ENCODE measurements at places on chromosomes 7 and 10.
A peak's percentile ranks its signal among the peaks of the same experiment; 100 is the strongest.

- no peak for DNase-seq
These were observed 51.7 kb downstream of the ZMYND11 start for GRCh38 chr10:186911-187310.

- DNase-seq, result peak; percentile 55
These were observed at the start of gene MET for GRCh38 chr7:116671681-116672595. MET (plus strand) TSS chr7:116672196; CDS start chr7:116699085, 26,889 bp downstream.

DNA sequence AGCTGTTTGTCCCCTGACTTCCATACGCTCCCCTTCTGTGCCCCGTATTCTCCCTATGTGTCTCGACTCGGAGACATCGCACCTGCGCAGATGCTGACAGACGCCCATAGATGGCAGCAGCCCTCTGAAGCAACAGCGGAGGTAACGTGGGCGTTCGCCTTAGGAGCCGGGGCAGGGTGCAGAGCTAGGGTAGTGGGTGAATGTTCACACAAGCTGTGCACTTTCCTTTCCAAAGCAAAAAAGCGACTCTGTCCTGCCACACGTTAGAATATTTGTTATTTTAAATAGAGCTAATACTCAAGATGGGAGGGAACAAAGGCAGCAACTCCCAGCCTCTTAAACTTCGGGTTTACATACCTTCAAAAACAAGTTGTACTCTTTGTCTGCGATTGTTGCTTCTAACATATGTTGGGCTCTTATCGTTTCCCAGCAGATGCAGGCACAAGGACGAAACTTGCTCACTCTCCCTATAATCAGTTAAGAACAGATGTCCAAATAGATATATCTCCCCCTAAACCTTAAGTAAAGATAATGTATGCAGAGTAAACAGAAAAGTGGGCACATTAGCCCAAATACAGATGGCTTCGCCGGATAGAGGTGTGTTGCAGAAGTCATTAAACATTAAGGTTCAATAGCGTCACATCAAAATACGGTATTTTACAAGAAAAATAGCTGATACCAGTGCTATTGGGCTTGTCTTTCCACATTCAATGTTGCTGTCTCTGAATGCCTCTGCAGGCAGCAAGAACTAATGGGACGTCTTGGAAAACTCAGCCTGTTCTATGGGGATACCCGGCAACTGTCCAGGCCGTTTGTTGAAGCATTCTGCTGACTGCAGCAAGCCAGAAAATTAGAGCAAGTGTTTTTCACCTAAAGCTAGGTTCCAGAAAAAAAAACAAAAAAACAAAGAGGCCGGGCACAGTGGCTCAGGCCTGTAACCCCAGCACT, 340.3 kb upstream of the PRKCQ start:
- peak; percentile 79 for DNase-seq

GRCh38 chr10:78944723-78945312, 123.9 kb upstream of the ZMIZ1 start:
- DNase-seq, result no peak

- no peak for DNase-seq
These were observed 61.2 kb downstream of the DNAJB6 start for GRCh38 chr7:157397731-157398691.

DNA sequence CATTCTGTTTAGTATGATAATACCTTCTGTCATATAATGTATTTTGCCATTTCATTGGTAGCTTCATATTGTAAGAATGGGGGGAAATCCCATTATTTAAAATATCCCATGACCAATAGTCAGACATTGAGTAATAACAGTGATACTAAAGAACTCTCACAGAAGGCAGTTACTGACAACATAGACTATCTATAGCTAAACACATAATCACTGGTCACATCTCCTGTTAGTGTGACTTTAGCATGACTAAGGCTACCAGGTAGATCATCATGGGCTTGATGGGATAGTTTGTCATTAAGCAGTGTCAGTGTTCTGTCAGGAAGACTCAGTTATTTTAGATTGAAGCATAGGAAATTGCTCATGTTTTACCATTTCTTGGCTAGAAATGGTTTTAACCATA, 16.4 kb downstream of the OPN1SW start:
- DNase-seq, result no peak

GRCh38 chr10:34731885-34732701, 83.0 kb downstream of the PARD3 start:
- no peak for DNase-seq

DNA sequence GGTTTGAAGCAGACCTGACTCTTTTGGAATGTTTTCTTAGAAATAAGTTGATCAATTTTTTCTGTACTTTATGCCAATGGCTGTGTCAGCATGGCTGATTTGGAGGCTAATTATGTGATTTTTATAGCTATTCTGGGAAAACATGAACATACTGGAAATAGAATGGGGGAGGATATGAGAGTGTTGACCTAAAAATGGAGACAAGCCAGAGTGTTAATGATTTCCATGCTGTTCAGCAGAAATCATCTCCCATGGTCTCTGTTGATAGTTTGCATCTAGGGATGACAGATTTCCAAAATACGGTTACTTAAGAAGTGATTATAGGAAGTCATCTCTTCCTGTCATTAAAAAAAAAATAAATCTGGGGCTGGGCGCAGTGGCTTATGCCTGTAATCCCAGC, 32.7 kb upstream of the DMTF1 start:
- DNase-seq, result no peak

DNA sequence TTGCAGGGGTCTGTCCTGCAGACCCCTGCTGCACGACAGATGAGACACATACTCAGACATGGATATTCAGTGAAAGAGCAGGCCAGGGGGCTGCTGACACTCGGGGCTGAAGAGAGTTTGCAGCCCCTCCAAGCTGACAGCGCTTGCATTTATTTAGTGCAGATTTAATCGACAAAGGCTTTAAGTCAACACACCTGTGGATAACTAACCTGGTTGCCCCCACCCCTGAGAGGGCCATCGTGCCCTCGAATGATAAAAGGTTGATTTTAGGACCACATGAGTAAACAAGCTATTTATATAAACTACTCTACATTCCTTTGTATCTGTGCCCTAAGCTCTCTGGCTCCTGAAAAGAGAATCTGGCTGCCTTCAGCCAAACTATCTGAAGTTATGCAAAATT, 708.2 kb upstream of the LRRN3 start:
- no peak for DNase-seq

- DNase-seq, result no peak
These were observed 179.9 kb upstream of the TMEM72 start for GRCh38 chr10:44731283-44731682.

DNA sequence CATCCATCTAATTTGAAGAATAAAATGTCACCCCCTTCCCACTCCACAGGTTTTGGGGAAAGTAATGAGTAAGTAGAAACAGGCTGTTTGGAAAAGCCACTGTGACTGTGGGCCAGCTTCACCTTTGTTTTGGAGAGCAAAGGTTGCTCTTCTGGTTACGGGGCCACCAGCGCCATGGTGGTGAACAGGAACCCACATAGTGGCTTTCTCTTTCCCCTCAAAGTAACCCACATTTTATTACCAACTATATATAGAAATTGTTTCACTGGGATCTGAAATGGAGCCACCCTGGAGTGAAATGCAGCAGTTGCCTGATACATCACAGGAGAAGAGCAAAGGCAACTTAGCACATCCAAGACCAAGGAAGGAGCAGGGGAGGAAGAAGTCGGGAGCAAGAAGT, 112.3 kb upstream of the EFCAB10 start:
- DNase-seq, result no peak

GRCh38 chr10:103917302-103918052, 507 bp downstream of the STN1 start:
- peak; percentile 49 for DNase-seq

GRCh38 chr10:10499839-10500238, 517.8 kb upstream of the CELF2 start:
- DNase-seq, result no peak

DNA sequence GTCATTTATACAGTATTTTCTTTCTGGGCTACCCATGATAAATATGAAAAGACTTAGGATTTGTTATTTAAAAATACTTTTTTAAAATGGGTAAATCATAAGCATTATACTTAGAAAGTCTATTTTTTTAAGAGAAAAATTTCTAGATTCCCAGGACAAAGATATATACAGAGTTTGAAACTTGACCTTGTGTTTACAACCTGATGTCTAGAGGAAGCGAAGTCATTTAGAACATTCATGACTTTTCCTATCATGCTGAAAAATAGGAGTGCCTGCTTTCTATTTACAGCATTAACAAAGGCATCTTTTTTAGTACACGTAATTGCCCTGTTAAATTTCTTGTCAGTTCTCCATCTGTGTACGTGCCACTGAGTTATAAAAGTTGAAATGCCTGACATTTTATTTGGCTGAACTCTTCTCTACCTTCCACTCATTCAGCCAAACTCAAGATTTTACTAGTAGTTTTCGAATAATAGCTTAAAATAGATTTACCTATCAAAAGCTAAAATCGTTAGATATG, 23.0 kb downstream of the GNAT3 start:
- DNase-seq, result no peak

- no peak for DNase-seq
These were observed 12.4 kb downstream of the MTURN start for GRCh38 chr7:30147223-30147622.

- DNase-seq, result no peak
These were observed 36.3 kb upstream of the EXOC6 start for GRCh38 chr10:92811986-92812385.

- DNase-seq, result no peak
These were observed 9.3 kb upstream of the EN2 start for GRCh38 chr7:155448632-155449007.

- DNase-seq, result no peak
These were observed 40.9 kb downstream of the NSUN6 start for GRCh38 chr10:18610517-18610916.

DNA sequence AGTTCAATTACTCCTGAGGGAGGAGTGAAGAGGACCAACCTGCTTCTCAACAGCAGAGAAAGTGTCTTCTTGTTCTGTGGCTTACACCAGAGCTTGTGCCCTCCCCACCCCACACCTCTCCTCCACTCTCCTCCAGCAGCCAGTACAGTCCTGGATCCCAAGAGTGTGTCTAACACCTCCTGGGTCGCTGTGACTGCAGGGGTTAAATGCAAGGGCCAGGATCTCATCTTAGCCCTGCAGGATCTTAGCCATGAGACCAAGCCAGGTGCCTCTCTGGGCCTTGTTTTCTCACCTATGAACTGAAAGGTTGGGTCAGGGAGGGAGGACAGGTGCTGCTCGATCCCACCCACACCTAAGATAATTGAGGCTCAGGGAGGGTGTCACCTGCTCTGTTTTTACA, 34.5 kb upstream of the MSRB2 start:
- no peak for DNase-seq

GRCh38 chr10:132960631-132961419, 18.5 kb upstream of the CFAP46 start:
- no peak for DNase-seq

- DNase-seq, result no peak
These were observed 180.9 kb downstream of the ANK3 start for GRCh38 chr10:60208676-60209269.

- no peak for DNase-seq
These were observed 229.1 kb downstream of the CUX1 start for GRCh38 chr7:102046373-102047117.

- no peak for DNase-seq
These were observed 85.9 kb upstream of the INSIG1 start for GRCh38 chr7:155211761-155212160.

DNA sequence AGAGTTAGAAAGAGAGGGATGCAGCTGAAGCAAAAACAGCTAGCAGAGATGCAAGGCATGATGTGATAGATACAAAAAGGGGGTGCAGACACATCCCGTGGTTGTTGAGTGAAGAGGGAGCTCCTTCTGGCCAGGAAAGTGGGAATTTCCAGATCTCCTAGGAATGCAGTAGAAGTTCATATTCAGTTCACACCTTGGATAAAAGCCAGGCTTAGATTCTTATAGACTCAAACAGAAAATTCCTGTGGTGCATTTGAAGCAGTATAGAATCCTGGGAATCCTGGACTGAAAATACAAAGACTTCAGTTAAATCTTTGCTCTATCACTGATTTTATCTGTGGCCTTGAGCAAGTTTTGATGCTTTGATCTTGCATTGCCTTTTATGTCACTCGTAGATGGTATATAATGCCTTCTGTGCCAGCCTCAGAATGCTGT, 33.9 kb downstream of the SGPL1 start:
- no peak for DNase-seq

DNA sequence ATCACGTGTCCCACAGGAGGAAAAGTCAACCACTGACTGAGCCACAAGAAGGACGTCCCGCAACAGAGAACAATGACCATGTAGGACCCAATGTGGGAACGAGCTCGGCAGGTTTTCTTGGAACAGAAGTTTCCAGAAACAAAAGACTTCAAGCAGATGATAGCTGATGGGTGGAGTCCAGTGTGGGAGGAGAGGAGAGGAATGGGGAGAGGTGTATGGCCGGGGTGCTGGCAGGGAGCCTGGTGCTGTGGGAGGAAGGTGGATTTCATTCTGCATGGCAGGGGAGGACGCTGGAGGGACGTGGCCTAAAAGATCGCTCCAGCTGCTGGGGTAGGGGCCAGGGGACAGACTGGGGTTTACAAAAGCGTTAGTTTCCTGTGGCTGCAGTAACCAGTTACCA, 48.5 kb upstream of the LMTK2 start:
- no peak for DNase-seq

DNA sequence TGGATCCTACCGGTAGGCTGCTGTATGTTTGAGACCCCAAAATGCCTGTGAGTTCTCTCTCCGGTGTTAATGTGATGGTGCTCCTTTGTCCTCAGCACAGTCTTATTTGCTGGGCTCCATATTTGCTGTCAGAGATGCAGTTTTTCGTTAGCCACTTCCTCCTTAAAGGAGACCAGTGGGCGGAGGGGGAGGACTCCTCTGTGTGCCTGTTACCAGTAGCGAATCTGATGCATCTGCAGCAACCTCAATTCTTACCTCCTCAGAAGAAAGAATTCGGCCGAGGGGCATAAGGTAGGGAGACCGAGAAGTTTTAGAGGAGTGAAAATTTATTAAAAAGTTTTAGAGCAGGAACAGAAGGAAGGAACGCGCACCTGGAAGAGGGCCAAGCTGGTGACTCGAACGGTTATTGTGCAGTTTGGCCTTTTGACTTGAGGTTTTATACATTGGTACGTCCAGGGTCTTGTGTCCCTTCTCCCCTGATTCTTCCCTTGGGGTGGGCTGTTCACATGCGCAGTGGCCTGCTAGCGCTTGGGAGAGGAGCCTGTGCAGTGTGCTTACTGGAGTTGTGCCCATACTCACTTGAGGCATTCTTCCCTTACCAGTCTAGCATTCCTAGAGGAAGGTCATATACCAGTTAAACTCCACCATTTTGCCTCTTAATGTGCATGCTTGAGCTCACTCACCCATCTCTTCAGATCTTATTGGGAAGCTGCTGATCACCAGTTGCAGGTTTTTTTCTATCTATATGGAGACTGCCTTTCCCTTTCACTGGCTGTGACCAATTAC, 49.5 kb downstream of the GNAI1 start:
- DNase-seq, result no peak

GRCh38 chr7:135718794-135719437, 9.1 kb downstream of the SLC13A4 start:
- no peak for DNase-seq

- no peak for DNase-seq
These were observed 4.7 kb downstream of the PLAC9 start for GRCh38 chr10:80137031-80137862.
